Temporal lobe (tissue), 4 donors: ENCODE measurements at places on chromosomes 5 and 9. TPM values are rescaled to one million over a fixed set of nuclear protein-coding genes. Genes with fewer than 3 reads are reported as not detected.

LRRC19 gene
- under 0.01 TPM for total RNA-seq

TNFSF8 gene
- total RNA-seq, result 0.49 TPM

N4BP3 gene
- 7.4 TPM for total RNA-seq

PTPRD gene
- 205 TPM for total RNA-seq
